ENCODE measurements at places on chromosomes 2 and 18.
A peak's percentile ranks its signal among the peaks of the same experiment; 100 is the strongest.

DNA sequence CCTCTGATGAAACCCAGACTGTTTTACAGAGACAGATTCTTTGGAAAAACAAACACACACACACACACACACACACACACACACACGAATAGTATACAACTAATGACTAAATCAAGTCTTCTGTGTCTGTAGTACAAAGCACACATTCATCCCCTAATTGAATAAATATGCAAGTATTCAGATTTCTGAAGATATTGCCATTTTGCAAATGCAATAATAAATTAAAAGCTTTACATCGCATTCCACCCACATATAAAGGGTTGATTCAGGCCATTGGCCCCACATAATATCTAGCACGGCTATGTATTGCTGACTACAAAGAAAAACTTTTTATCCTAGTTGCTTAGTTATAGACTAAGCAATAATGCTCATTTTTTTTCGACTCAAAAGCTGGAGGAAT, 86.2 kb downstream of the PAX3 start:
- no peak for DNase-seq

DNA sequence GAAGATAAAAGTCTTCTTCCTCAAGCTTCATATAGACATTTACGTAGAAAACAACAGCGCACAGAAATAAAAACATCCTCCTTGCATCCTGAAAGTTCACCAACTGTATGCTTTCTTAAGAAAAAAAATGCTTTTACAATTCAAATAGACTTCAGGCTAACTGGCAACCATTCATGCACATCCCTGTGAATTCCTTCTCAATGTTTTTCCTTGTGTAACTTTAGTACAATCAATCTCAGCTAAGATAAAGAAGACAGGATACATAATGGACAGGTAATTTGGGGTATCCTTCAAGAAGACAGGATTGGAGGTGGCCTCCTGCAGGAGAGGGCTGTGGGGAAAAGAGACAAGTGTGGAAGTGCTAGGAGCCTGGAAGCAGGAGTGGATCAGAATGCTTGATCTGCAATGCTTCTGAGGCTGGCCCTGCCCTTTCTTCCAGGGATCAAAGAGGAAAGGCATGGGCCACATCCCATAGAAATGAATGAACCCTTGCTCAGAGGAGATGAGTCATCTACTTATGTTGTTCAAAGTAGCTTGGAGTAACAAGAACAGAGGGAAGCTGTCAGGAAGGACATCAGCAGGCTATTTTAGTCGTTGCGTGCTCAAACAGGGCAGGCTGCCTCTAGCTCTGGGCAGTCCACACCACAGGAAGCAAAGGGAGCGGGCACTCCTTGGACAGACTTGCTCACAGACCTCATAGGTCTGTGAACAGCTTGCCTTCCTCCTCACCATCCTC, 126.6 kb downstream of the TMEM131 start:
- peak; percentile 88 for DNase-seq

DNA sequence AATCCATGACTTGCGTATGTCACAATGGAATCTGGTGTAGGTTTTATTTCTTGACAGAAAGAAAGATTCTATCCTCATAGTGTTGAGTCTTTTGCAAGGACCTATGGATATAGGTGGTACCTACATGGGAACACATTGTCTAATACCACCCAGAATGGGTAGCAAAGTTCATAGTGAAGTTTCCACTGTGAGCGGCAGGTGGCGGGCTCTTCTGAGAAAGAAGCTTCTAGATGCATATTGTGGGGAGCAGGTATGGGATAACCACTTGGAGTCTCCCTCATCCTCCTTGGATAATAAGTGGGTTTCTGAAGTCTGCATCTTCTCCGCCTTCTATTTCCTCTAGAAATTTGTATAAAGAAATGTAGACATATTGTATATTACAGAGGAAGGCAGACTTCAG, 44.9 kb downstream of the LINC00305 start:
- DNase-seq: no peak

GRCh38 chr18:59612381-59612780, 84.8 kb downstream of the CCBE1 start:
- DNase-seq: peak; percentile 64

- no peak for DNase-seq
These were observed 665.4 kb downstream of the BCL11A start for GRCh38 chr2:59888015-59888414.
